ENCODE measurements at places on chromosomes 5 and 9.

GRCh38 chr5:162672061-162672460 lies 604.5 kb downstream of the GABRG2 start:
- DNase-seq = no peak

- DNase-seq = no peak
Measured at GRCh38 chr5:170425731-170426130, 36.6 kb upstream of the KCNMB1 start.

GRCh38 chr9:5428794-5429528 lies 8.8 kb downstream of the PLGRKT start:
- no peak for DNase-seq

DNA sequence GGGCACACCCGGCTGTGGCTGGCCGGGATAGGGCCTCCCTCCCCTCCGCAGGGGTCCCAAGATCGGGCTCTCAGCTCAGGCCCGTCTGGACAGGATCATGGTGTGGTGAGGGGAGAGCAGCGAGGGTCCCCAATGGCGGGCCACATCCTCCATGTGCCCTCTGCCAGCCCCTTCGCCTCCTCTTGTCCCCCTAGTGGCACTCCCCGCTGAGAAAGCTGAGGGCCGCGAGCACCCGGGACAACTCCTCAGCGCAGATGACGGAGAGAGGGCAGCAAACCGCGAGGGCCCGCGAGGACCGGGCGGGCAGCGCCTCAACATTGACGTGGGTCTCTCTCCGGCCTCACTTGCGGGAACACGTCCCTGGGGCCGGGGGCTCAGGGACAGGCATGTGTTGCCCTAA lies 24.6 kb downstream of the NKD2 start:
- DNase-seq = no peak

- no peak for DNase-seq
Measured at GRCh38 chr9:98687911-98688310, 20.8 kb downstream of the GABBR2 start.

DNA sequence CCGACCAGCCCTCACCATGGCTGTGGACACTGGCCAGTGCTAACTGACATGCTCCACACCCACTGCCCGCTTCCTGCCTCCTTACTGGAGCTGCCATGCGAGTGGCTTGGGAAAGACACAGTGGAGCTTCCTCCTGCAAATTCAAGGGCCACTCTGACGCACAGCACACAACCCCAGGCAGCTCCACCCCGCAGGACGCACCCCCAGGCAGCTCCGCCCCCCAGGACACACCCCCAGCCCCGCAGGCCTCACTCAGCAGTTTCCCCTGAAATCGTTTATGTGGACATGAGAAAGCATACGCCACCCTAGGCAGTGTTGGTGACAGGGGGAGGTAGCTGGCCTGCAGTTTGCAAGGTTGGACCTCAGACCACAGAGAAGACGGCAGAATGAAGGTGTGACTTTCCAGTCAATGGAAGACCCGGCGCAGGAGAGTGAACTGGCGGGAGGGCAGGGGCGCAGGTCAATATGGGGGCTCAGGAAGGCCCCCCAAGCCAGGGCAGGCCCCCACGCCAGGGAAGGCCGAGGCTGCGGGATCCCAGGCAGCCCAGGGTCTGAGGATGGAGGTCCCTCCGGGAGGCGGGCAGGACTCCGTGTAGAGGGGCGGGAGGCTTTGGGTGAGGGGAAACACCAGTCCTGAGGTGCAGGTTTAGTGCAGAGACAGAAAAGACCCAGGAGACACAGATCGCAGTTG lies 21.6 kb downstream of the LPCAT1 start:
- no peak for DNase-seq

DNA sequence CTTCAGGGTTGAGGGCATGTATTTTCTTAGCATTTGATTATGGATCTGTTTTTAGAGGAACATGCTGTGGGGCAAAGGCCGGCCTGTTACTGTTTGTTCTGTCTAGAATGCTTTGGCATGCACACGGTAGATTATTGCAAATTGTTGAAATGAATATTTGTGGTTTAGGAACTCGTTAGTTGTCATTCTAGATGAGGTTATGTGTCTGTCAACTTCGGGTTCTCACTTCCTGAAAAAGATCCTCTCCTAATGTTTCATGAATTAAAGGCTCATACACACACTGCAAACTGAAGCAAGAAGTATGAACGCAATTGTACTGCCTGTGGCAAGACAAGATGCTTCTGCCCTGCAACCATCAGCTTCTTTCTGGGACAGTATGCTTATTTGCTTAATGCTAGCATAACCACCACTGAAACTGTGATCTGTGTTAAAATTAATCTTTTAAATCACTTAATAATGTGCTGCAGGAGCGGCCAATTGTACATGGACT lies 99.6 kb downstream of the BASP1 start:
- DNase-seq = no peak

DNA sequence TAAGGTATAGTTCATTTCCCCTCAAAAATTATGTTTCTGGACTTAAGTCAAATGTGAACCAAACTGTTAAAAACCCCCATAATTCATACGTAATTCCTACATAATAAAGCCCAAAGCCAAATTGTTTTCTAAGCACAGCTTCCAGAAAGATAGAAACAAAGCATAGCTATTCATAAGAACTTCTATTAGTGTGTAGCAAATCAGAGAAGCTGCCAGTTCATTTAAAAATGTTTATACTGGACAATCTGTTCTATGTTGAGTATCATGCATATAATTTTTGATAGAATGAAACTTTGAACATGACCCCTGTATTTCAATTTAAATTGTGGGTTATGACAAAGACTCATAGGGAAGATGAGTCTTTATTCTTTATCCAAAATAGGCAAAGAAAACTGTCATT lies 119.0 kb upstream of the TXNDC8 start:
- DNase-seq = no peak

Data from stimulated activated CD4-positive, alpha-beta T cell treated with anti-CD3 and anti-CD28 coated beads, Interleukin-12 subunit alpha, Interleukin-12 subunit beta, amount 100 ng/mL, for 24 hours (primary cell).